PC-3 (cell line): ENCODE measurements at places on chromosomes 2 and 18.

DNA sequence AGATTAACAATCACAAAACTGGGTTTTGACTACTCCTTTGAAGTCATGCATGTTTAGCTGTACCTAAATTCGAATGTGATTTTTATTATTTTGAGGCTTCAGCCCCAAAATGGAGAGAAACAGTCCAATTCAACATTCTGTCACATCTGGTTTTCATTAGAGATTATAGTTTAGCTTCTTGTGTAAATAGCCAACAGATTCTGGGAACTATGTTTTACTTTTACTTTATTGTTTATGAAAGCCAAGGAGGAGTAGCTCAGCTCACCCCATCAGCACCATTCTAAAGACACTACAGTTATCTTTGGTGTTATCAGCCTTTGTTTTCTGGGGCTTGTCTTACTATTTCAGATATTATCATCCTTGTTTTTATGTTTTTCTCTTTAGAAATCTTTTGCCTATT is 465.0 kb upstream of the CWC22 start:
- no peak for DNase-seq

DNA sequence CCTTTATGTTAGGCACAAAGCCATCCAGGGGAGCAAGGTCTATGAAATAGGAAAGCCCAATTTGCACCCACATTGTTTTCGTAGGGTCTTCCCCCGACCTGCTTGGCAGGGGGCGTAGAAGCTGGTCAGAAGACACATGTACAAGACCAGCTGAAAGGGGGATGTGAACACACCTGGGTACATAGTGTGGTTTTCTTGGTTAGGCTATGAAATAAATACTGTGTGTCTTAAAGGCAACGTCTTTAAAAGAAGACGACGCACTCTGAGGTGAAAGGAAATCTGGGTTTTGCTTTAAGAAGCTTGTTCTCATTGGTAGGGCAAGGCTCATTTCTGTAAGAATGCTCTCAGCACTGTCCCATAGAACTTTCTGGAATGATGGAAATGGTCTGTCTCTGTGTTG is 60.0 kb upstream of the KLF7 start:
- no peak for DNase-seq

DNA sequence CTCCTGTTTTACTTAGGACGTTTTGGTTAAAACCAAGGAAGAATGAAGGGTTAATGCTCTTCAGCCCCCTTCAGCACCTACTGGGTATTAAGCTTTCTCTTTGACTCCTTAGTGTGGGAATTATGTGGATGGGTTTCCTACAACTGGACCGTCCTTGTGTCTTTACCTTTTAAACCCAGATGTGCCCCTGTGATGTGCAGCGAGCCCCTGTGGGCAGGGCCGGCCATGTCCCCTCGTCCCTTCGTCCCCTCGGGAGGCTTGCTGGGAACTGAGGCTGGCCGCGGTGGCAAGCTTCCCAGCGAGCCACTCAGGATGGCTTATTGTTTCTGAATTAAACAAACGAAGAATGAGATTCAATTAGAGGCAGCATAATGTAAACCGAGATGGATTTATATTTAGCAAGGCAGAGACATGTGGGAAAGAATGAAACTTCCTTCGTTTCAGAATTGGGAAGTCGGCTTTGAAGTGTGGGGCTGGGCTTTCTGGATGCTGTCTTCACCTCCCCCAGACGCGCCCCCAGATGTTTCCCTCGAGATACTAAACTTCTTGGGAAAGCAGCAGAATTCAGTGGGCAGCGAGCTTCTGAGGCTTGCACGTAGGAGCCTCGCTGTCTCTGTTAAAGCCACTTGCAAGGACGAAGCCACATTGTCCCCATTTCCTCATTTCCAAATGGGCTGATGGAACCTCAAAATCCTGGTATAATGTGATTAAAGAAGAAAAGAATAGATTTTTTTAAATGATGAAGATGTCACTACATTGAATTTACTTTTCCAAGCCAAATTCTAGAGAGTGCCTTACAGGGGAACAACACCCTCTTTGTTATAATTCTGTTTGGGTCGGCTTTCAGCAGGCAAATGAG is 146.0 kb downstream of the VAPA start:
- DNase-seq: no peak

DNA sequence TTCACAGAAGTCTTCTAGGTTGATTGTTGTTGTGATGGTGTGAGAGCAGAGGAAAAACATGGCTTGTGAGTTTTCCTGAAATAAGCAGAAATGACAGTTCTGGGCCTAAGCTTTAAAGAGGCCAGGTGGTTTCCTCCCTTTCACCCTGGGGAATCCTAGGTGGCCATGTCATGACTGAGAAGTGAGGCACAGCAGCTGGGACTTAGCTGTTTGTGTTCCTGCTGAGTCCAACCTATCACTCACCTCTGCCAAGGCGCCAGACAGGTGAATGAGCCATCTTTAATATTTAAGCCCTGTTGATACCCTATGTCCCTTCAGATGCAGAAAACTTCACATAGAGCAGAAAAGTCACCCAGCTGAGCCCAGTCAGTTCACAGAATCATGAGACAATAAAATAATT is 384.4 kb downstream of the SLC4A3 start:
- DNase-seq: no peak

DNA sequence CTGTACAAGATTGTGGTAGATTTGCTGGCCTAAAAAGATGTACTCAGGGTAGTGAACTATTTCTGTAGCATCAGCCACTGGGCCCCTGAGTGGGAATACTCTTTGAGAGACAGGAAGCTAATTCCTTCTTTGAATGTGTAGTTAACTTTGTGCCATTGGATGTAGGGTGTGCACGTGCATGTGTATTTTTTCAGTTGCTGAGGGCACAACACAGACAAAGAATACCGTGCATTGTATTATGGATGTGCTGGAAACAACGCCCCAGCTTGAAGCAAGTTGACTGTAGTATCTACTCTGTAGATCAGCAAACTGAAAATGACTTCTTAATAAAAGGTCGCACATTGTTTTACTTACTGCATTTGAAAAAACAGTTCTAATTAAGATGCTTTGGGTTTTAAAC is 14.1 kb downstream of the CRIM1 start:
- DNase-seq: no peak

GRCh38 chr18:62558015-62558663 is 35.3 kb downstream of the ZCCHC2 start:
- no peak for DNase-seq

GRCh38 chr2:213551526-213551925 is 267.3 kb downstream of the SPAG16 start:
- DNase-seq: no peak
